ENCODE measurements at places on chromosomes 1 and 21. TPM values are rescaled to one million over a fixed set of nuclear protein-coding genes. Genes with fewer than 3 reads are reported as not detected.

TLR5 gene
- 2.1 TPM for total RNA-seq

LORICRIN gene
- total RNA-seq: not detected

B3GALT5 gene
- under 0.01 TPM for total RNA-seq

SEC16B gene
- total RNA-seq: 0.42 TPM

GJA4 gene
- total RNA-seq: not detected

PAQR6 gene
- 0.71 TPM for total RNA-seq

APCS gene
- not detected for total RNA-seq

BPNT1 gene
- 19.9 TPM for total RNA-seq
